ENCODE measurements at places on chromosomes 1 and 21.

DNA sequence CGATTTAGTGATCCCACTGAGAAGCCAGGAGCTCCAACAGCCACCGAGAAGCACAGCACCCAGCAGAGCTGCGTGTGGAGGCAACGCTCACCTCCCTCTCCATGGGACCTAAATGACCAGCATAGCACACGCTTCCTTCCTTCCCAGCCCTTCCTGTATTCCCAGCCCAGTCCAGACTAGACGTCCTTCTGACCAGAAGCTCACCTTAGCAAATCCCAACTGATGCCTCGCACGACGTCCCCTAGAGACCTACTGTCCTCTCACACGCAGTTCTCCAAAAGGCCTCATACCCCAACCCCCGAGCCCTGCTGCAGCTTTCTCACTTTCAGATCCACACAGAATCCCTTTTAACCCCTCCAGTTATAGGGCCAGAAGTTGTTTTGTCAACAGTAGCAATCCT lies 132.4 kb downstream of the SLC45A1 start:
- DNase-seq, result no peak

DNA sequence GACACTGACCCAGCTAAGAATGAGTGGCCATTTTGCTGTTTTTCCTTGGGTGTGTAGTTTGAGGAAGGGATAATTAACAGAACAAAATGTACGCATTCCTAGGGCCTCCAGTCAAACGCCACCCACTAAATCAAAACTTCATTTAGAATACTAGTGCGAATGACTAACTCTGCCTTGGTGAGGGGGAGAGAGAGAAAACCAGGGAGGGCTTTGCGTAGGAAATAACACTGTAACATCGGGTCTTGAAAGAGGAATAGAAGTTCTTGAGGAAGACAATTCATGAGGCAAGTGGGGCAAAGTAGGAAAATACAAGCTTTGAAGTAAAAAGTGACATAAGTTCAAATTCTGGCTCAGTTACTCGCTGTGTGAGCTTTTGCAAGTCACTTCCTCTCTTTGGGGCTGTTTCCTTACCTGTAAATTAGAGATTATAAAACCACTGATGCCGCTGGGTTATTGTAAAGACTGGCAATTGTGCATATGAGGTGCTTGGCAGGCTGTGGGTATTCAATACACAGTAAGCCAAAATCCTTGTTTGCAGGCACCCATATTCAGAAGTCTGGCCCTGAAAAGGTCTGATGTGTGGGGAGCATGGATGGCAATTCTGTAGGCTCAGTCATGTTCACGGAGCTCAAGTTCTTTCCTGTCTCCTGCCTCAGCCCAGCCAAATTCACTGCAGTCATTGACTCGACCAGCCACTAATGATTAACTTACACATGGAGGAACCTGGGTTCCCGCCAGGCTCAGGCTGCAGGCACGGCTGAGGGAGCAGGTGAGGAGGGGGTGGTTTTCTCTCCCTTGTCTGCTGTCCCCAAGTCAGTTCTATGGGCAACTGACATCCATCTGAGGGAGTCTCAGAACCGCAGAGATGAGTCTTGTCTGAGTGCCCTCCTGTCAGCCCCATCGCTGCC lies 140.3 kb upstream of the CSF3R start:
- DNase-seq, result no peak

DNA sequence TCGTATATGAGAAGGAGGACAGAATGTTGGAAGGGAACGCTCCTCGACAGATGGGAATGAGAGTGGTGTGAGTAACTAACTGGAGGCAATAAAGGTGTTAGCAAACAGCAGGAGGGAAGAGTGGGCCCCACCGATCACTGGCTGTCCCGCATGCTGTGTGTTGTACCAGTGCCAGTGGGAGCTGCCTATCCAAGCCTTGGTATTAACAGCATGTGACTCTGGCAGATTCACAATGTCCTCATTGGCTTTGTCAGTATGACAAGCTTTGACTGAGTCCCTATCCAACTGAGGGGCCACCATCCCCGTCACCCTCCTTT lies 188.3 kb downstream of the NRIP1 start:
- DNase-seq, result no peak

GRCh38 chr1:204487256-204487615 lies 7.4 kb downstream of the PIK3C2B start:
- DNase-seq, result no peak

- peak; percentile 86 for DNase-seq
Measured at GRCh38 chr1:8848663-8849386, 29.7 kb downstream of the ENO1 start.

DNA sequence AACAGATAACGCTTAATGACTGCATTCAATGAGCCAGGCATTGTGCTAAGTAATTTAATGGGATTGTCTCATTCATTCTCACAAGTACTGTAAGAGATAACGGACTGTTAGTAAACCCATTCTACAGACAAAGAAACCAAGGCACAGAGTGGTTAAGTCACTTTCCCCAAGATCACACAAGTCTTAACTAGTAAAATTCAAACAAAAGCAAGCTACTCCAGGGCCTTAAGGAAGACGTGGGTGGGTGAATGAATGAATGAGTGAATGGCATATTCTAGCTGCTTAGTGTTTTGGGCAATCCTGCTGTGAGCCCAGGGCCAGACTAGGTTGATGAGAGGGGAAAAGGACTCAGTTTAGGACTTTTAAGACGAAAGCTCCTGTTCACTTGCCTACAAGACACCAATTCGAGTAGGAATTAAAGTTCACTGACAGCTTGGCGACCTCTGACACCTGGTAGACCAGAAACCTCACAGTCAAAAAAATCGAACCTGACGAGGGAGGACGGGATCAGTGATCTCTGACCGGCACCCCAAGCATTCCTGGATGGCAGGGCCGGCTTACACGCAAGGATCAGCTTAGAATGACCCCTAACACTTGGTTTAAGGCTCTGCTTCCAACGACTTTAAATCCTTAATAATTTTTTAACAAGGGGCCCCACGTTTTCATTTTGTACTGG lies 557 bp downstream of the EMC1 start:
- DNase-seq, result no peak

- no peak for DNase-seq
Measured at GRCh38 chr1:89724369-89725010, 91.6 kb downstream of the LRRC8C start.

- no peak for DNase-seq
Measured at GRCh38 chr1:234684856-234685255, 74.9 kb upstream of the IRF2BP2 start.

- DNase-seq, result no peak
Measured at GRCh38 chr21:24976238-24976637, 631.0 kb downstream of the MRPL39 start.

DNA sequence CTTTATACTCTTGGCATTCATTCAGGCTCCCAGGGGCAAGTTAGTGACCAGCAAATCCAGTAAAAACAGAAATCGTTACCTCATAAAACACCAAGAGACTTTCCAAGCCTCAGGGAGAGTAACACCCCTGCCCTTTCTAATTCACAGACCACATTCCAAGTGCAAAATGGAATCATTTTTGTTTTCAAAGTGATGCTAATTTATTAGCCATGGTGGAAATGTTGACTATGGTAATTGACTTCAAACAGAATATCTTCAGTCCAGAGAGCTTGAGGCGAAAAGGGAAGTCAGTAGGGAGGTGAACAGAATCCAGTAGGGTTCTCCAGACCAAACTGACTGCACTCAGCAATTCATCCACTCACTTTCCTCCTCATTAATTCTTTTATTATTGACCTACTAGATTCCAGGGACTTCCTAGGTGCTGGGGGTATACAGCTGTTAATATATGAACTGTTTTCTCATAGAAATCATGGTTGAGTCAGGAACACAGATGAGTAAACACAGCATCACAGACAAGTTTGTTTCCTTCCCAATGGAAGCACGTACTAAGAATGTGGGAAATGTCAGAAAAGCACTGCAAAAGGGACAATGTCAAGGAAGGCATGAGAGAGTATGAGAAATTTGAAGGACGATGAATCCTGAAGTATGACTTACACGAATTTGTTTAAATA lies 388.5 kb upstream of the C1orf87 start:
- DNase-seq, result peak; percentile 50

DNA sequence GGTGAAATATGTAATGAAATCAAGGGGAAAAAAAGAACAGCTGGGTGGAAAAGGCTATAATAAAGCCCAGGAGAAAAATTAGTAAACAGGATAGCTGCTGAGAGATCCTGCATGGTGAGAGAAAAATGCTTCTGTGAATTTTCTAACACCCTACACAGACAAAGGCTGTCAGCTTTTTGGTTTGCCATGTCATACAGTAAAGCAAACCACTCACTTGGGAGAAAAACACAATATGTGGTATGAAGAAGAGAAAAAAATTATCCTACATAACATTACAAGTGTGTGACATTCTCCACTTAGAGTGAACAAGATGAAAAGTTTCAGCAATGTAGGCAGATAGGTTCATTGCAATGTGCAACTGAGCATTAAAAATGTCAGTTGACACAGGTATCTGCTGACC lies 133.6 kb downstream of the PLPPR4 start:
- DNase-seq, result no peak

DNA sequence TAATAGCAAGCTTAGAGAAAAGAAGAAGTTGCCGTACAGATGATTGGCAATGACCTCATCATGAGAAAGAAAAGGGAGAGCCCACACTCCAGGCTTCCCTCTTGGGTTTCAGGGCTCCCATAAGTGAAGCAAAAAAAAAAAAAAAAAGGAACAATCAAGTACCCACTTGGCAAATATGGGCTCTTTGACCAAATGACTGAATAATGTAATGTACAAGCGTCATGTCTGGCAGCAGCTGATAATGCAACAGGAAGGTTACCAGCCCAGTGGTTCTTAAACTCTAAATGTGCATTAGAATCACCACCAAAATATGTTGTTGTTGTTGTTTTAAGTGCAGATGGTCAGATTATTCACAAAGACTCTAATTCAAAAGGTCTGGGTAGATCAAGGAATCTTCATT lies 13.5 kb downstream of the TNFSF4 start:
- DNase-seq, result no peak

GRCh38 chr1:226064816-226065248 lies 2.3 kb downstream of the H3-3A start:
- DNase-seq, result no peak

- no peak for DNase-seq
Measured at GRCh38 chr1:15172405-15173259, 19.1 kb downstream of the TMEM51 start.

GRCh38 chr1:193325771-193326170 lies 139.4 kb upstream of the B3GALT2 start:
- DNase-seq, result no peak

DNA sequence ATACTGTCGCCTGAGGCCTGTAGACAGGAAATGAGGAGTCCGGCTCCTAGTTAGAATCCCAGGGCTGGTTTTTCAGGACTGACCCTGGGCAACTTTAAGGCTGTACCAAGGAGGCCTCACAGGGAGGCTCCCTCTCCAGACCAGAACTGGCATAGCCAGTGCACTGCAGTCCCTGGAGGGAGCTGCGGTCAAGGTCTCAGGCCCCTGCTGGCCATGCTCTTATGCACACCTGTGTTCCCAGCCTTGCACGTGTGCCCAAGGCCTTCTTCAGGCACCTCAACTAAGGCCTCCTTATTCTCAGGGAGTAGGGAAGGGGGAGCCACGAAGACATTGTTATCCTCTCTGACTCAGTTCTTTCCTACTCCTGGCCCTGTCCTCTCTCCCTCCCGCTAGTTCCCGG lies 22.0 kb upstream of the IFNAR1 start:
- no peak for DNase-seq

GRCh38 chr1:119294199-119294598 lies 74.4 kb upstream of the HAO2 start:
- no peak for DNase-seq

DNA sequence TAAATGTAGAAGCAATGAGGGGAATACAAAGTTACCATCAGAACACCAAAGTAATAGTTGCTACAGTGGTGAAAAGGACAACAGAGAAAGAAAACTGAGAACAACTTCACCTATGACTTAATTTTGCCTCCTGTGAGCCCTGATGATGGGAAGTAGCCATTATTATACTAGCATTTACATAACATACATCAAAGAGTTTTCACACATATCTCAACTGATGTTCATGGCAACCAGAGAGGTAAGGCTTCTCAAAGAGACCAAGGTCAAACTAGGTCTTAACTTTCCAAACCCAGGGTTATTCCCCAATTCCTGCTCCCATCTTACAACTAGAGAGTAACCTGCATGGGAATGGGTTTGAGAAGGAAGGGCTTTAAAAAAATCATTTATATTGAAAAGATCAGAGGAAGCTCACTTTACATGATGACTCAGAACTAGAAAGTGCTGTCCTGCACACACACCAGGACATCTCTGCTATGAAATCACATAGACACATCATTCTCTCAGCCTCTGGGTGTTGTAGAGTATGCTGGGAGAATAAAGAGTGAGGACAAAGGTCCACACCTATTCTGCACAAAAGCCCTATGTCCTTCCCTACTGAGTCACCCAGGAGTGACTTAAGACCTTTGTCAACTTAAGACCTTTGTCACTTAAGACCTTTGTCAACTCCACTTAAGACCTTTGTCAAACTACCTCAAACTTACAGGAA lies 179.7 kb downstream of the TNFSF18 start:
- DNase-seq, result no peak
